LoVo (cell line): ENCODE measurements at places on chromosomes 13 and 19.

DNA sequence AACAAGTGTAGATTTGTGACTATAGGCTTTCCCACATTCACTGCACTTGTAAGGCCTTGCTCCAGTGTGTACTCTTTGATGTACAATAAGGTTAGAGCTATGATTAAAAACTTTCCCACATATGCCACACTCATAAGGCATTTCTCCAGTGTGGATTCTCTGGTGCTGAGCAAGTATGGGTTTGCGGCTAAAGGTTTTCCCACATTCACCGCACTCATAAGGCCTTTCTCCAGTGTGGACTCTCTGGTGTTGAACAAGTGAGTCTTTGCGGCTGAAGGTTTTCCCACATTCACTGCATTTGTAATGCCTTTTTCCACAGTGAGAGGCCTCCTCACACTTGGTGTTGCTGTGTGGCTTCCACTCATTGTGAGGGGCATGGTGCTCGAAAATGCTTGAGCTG, 3.7 kb downstream of the ZNF772 start:
- no peak for DNase-seq

DNA sequence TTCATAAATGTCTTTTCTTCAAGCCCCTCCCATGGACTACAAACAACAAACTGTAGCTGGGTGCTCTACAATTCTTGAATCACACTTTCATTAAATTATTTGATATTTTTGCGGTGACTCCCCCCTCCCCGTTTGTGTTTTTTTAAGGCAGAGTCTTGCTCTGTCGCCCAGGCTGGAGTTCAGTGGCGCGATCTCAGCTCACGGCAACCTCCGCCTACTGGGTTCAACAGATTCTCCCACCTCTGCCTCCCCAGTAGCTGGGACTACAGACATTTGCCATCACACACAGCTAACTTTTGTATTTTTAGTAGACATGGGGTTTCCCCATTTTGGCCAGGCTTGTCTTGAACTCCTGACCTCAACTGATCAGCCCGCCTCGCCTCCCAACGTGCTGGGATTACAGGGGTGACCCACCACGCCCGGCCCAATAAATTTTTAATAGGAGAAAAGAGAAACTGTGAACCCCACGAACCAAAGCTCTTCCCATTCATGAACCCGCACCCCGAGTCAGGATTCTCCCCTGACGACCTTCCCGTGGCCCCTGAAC, 703 bp downstream of the ZNF506 start:
- DNase-seq = no peak

GRCh38 chr13:102901056-102901455, 55.2 kb downstream of the ERCC5 start:
- peak; percentile 62 for DNase-seq

- no peak for DNase-seq
These were observed 18.3 kb downstream of the THSD1 start for GRCh38 chr13:52387721-52388120.

- no peak for DNase-seq
These were observed 32.2 kb downstream of the ZNF136 start for GRCh38 chr19:12194827-12195731.

DNA sequence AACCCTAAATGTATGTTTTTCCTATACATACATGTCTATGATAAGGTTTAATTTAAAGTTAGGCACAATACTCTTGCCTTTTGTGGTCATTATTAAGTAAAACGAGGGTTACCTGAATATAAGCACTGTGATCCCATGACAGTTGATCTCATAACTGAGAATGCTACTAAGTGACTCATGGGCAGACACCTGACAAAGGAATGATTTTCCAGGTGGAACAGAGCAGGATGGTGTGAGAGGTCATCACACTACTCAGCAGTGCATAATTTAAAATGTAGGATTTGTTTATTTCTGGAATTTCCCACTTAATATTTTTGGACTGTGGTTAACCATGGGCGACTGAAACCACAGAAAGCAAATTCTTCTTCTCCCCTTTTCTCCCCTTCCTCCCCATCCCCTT, 178.9 kb downstream of the UGGT2 start:
- no peak for DNase-seq

DNA sequence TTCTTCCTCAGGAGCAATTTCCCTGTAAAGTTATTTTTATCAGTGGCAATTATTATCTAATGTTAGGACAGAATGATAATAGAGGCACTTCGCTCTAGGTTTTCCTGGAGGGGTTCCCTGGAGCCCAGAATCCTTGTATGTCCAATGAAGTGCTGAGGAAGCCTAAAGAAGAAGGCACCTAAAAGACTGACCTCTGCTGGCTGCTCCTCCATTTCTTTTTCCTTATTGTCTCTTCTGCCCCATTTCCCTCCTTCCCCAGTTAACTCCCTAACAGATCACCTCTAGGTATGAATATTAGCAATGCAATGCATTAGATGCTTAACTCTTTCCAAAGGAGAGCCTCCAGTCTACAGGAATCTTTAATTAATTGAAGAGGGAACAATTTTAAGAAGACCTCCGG, 985.4 kb downstream of the DIAPH3 start:
- DNase-seq = no peak

DNA sequence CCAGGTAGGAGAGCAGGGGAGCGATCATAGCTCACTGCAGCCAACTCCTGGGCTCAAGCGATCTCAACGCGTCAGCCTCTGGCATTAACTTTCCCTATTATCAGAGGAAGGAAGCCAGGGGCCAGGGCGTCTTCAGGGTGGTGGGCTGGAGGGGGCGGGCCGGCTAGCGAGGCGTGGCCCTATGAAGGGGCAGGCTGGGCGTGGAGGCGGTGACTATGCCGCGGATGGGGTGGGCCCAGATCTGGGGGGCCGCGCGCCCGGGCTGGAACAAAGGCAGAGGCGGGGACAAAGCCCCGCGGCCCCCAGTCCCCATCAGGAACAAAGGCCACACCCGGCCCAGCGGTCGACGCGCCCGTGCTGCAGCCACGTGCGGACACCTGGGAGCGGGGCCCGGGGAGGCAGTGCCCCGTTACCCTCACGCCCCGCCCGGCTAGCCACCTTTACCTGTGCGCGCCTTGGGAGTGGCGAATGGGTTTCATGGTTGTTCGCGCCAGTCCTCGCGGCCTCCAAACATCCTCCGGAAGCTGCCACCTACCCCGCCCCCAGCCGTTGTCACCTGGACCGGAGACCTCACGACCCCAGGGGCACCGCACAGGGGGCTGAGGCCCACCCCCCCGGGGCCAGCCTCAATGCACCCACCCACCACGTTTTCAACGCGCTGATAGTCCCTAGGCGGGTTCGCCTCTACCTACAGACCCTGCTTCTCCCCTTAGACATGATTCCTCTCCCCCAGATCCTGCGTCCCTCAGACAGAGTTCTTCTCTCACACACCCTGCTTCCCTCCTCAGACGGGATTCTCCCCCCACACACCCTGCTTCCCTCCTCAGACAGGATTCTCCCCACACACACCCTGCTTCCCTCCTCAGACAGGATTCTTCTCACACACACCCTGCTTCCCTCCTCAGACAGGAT, 5.4 kb upstream of the TRIM28 start:
- no peak for DNase-seq
